ENCODE measurements at places on chromosomes 1 and 21.
A peak's percentile ranks its signal among the peaks of the same experiment; 100 is the strongest.

- no peak for DNase-seq
These were observed 5.1 kb downstream of the HLX start for GRCh38 chr1:220884109-220884980.

GRCh38 chr1:186016856-186017255 is 282.7 kb downstream of the HMCN1 start:
- DNase-seq = no peak

DNA sequence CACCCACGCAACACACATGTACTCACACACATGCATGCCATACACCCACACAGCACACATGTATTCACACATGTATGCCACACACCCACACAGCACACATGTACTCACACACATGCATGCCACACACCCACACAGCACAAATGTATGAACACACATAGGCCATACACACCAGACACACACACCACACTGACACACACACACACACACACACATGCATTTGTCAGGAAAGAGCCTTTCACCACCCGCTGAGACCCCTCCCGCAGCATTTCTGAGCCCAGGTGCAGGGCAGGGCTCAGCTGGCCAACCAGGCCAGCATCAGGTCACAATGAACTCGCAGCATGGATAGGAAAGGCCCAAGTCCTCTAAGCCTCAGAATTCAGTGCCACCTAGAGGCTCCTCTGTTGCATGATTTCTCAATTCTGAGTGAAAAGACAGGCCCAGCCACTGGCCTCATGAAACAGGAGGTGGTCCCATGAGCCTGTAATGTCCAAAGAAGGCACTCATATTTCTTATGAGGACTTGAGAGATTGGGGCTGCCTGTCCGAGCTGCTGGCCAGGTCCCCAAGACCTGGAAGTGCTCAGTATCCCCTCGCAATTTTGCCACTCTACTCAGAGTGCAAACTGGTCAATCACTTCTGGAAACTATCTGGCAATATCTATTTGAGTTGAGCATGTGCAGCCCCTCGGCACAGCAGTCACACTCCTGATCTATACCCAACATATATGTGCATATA is 57.3 kb downstream of the PSMG1 start:
- DNase-seq = peak; percentile 36

DNA sequence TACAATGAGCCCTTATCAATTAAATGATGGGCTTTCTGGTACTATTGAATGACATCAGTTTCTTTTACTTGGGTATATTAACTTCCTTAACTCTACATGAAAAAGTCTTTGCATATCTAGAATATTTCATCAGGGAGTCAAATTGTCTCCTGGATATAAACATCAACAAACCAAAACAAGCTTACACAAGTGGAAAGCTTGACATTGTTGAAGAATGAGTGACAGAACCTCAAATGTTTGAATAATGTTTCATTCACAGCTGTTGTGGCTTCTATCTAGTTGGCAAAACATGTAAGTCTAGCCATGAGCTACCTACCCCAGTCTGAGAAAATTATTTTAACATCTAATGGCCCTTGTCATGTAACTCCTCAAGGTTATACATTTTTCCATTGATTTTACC is 604.8 kb upstream of the ADAMTS5 start:
- no peak for DNase-seq

DNA sequence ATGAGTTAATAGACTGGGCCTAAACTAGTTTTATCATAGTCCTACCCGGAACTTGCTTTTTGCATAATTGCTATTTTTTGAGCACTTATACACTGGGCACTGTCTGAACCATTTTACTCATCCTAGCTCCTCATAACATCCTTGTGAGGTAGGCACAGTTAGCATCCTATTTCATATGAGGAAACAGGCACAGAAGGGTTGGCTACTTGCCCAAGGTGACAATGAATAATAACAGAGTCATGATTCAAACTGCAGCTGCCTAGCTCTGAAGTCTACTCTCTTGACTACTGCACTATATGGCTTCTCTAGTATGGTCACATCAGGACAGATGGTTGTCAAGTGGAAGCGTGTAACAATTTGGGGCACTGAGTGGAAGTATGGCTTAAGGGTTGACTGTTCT is 18.2 kb upstream of the RC3H1 start:
- no peak for DNase-seq

GRCh38 chr1:155969377-155969791 is 9.0 kb downstream of the ARHGEF2 start:
- no peak for DNase-seq

- no peak for DNase-seq
These were observed 2.3 kb downstream of the ANP32E start for GRCh38 chr1:150233359-150234308.

- no peak for DNase-seq
These were observed 1742.1 kb downstream of the BRINP3 start for GRCh38 chr1:188735567-188735966.

DNA sequence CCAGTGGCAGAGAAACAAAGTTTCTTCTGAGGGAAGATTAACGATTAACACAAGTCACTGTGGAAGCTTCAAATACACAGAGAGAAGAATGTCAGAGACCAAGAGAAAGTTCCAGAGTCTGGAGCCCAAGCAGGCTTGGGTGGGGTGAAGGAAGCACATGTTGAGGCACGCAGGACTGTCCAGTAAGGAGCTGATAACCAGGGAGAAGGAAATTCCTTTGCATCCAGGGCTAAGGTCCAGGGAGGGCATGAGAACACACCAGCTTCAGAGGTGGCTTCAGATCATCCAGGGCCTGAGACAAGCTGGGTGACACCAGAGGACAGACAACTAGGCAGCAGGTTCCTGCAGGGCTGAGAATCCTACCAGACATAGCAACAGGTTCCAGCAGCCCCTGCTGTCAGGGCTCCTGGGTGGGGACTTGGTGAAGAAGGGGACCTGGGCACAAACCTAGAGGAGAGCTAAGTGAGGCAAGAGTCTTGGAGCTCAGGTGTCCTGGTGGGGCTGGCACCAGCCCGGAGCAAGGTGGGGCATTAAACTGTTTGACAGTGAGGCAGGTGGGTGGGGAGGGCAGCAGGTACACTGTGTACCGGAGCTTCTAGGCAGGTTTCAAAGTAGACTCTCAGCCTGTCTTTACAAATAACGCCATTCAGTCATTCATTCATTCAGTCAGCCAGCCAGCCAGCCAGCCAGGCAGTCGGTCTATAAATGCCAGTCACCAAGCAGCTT is 2.6 kb upstream of the SPRR1A start:
- DNase-seq = no peak

DNA sequence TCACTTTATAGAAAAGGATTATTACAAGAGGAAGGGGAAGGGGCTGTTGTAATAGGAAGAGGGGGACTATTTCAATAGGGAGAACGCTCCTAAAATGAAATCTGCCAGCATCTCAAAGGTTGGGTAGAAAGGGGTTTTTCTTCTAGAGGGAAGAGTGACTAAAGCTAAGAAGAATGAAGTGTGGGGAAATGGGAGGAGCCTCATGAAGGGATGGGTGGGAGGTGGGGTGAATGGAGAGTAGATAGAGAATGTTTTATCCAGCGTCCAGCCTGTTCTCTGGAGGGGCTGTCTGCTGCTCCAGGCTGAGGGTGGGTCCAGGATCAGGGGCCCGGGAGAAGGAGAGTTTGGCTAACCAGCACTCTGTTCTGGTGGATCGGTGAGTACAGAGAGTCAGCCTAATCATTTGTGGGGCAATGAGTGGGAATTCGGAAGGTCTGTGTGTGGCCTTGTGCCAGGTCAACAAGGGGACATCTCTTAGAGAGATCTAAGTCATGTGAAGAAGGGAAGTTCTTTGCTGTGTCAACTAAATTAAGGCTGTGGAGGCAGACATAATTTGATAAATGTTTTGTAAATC is 25.2 kb downstream of the VN1R5 start:
- DNase-seq = no peak

DNA sequence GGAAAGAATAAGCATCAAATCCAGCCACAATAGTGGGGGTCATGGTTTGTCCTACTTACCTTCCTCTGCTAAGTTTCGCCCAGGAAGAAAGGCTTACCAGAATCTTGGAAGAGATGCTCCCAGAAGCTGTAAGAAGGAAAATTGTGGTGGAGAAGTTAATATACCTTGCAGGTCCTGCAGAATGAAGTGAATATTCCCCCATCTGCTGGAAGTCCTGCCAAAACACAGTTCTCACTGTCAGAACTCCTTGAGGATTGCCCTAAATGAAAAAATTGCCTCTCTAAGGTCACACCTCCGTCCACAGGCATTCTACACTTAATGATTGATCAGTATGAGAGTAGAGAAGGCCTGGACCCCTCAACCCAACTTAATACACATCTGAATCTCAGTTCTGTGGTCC is 78.4 kb upstream of the RGS21 start:
- no peak for DNase-seq

DNA sequence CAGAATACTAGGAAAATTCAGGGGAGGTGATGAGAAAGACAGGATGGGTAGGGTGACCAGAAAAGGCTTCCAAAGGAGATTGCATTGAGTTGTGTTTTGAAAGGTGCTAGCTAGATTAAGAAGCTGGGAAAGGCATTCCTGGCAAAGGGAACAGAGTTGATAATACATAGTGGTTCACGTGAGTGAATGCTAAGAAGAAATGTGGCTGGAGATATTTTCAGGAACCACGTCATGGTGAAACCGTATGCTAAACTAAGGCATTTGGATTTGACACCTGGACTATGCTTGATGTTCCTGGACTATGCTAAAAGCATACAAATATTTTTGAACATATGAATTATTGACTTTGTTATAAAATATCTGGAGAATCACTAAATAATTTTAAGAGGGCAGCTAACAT is 14.7 kb downstream of the CCDC30 start:
- no peak for DNase-seq

DNA sequence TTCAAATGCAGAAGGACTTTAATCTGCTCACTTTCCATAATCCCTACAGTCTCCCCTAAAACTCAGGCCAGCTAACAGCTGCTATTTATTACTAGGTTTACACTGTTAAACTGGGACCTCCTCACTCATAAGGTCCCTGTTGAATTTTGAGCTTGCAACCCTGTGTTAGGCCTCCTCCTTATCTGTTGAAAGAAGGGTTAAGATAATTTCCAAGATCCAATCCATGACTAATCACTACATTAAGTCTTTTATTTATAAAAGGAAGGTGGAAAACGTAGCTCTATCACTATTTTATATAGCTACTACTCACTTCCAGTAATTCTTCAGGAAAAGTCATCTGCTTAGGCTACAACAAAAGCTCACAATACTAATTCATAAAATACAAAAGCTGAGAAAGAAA is 79.5 kb downstream of the EVI5 start:
- DNase-seq = no peak

- DNase-seq = peak; percentile 79
These were observed 7.5 kb upstream of the ZNF648 start for GRCh38 chr1:182069028-182069466.

- no peak for DNase-seq
These were observed 3.5 kb downstream of the RGL1 start for GRCh38 chr1:183808296-183809027.

DNA sequence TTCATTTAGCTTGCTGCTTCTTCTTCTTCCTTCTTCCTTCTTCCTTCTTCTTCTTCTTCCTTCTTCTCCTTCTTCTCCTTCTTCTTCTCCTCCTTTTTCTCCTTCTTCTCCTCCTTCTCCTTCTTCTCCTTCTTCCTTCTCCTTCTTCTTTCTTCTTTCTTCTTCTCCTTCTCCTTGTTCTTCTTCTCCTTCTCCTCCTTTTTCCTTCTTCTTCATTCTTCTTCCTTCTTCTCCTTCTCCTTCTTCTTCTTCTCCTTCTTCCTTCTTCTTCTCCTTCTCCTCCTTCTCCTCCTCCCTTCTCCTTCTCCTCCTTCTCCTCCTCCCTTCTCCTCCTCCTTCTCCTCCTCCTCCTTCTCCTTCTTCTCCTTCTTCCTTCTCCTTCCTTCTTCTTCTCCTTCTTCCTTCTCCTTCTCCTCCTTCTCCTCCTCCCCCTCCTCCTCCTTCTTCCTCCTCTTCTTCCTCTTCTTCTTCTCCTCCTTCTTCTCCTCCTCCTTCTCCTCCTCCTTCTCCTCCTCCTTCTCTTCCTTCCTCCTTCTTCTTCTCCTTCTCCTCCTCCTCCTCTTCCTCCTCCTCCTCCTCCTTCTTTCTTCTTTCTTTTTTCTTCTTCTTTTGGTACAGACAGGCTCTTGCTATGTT is 110.1 kb downstream of the ST3GAL3 start:
- no peak for DNase-seq

GRCh38 chr21:29170944-29171343 is 40.5 kb downstream of the MAP3K7CL start:
- DNase-seq = no peak

DNA sequence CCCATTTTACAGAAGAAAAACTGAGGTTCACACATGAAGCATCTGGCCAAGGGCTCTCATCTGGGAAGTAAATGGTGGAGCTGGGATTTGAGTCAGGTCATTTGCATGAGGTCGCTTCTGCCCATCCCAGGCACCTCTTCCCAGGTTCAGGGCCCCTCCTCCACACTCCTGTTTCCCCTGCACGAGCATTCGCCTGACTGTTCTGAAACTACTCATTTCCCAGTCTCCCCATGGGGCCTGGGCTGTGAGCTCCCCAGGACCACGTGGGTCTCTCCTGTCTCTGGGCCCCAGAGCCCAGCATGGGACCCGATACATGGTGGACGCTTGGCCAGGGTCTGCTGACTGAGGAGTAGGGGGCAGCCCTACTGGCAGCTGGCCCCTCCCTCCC is 360.8 kb downstream of the MATN1 start:
- no peak for DNase-seq

DNA sequence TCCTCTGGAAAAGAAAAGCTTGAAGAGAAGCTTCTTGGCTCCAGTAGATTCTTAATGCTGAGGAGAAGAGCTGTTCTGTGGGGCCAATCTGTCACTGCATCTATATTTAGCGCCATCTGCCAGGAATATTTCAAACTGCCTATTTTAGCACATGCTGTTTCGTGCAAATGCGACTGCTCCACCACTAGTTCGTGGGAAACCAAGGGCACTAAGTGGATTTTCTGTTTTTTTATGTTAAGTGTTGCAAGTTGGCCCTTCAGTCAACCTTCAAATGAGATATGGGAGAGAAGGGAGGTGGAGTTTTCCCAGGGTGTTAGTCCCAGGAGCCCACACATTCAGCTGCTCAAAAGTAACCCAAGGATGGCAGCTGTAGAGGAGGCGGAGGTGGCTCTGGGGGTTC is 91.9 kb downstream of the TSEN15 start:
- no peak for DNase-seq

DNA sequence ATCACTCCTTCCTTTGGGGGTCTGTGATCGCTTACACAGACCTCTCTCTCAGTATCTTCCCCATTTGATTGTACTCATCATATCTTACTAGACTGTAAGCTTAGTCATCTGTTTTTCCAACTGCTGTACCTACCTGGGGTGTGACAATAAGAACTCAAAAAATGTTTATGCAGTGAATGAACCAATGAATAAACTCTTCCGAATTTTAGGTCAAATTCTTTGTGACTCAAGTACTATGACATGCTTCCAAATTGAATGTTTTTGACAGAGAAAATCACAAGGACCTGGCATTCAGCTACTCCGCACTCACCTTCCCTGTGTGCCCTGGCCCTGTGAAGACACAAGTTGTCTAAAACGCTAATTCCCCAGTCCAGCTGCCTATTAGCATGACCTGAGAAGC is 42.1 kb downstream of the TMCO4 start:
- DNase-seq = no peak

GRCh38 chr1:154970631-154971340 is at the start of gene SHC1:
Gene SHC1, minus strand, starts transcription at chr1:154970747. Its CDS starts 221 bp downstream, at chr1:154970526.
- DNase-seq = peak; percentile 100
